G401 (cell line): ENCODE measurements at places on chromosomes 7 and 10. TPM values are rescaled to one million over a fixed set of nuclear protein-coding genes. Genes with fewer than 3 reads are reported as not detected.

DNA sequence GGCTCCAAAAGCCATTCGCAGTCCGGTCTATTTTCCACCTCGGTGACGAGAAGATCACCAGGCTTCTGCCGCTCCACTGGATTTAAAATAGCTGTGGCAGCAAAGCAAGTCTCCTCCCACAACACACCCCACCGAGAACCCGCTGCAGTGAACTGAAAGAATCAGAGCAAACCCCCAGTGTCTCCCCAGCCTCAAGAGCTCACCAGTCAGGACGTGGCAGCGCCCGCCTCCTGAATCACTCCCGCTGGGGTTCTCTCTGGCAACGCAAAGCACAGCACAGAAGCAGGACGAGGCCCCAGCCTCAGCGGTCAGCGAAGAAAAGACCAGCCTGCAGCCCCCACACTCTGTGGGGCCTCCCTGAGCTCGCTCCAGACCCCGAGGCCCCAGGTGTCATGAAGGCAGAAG lies 126.1 kb upstream of the PPP2R2D start:
- DNase-seq = no peak

DNA sequence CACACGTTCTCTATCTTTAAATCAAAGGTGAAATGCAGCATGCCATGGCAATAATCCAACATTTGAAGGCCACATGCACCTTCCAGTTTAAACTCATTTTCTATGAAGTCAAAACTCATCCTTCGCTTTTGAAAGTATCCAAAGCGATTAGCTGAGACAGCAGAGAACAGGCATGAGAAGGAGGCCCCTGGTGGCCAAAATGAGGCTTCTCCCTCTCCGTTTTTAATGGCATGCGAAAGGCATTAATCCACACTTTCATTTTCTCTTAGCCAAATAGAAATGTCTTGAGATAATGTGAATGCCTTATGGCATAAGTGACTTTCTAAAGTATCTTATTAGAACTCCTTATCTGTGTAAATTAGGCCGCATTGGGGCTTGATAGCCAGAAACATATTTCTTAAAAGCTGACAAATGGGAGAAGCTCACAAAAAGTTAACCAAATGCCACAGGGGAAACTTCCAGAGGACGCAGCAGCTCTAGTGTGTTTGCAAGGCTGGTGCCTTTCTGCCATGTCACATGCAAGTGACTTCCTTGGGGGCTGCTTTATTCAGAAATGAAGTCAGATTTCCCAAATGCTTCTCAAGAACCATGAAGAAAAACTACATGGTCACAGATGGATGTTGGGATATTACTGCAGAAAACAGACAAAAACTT lies 1189.6 kb downstream of the SORCS1 start:
- peak; percentile 13 for DNase-seq

DNA sequence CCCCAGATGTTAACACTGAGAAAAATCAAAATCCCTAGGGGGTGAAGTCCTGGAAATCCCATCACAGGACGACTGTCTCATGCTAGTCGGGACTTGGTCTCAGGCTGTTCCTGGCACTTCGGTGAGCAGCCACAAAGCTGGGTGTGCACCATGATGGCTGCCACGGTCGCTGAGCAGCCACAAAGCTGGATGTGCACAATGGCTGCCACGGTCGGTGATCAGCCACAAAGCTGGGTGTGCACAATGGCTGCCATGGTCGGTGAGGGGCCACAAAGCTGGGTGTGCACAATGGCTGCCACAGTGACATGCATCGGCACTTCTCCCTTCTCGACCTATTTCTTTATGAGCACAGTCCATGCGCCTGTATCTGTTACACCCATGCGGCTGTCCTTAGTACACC lies 505.1 kb downstream of the TCERG1L start:
- DNase-seq = no peak

DNA sequence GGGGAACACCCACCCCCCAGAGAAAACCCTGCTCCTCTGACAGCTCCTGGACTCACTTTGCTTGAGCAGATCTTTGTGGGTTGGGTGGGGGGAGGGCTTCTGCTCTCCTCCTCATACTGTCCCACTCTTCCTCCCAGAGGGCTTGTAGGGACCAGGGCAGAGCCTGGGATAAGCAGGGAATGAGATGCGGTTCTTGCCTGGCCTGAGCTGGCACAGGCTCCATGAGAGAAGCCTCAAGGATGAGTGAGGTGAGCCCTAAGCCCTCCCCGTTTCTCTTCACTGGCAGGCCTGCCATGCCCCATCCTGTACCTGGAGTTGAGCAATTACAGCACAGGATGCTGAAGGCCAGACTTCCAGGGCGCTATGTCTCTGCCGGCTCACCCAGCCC lies 134.7 kb downstream of the ADAM12 start:
- DNase-seq = no peak

DNA sequence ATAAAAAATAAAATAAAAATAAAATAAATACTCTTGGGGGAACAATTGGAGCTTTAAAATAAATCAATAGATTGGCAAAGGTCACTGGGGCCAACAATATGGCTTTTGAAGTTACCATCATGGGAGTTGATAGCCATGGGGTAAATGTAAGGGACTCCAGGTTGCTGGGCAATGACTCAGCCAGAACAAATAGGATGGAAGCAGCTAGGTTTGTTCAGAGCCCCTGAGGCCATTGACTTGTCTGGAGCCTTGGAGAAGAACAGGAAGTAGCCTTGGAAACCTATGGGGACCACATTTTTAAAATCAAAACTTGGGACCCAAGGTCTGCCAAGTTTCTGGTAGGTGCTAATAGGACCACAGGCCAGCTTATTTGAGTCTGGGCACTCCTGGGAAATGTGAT lies 20.2 kb upstream of the FRA10AC1 start:
- DNase-seq = no peak

The PDZD7 gene
- 2.4 and 4.5 TPM in 2 replicates for total RNA-seq
